ENCODE measurements at places on chromosomes 12 and 14.

- DNase-seq: no peak
Measured at GRCh38 chr14:43449291-43449690, 1057.8 kb downstream of the FSCB start.

DNA sequence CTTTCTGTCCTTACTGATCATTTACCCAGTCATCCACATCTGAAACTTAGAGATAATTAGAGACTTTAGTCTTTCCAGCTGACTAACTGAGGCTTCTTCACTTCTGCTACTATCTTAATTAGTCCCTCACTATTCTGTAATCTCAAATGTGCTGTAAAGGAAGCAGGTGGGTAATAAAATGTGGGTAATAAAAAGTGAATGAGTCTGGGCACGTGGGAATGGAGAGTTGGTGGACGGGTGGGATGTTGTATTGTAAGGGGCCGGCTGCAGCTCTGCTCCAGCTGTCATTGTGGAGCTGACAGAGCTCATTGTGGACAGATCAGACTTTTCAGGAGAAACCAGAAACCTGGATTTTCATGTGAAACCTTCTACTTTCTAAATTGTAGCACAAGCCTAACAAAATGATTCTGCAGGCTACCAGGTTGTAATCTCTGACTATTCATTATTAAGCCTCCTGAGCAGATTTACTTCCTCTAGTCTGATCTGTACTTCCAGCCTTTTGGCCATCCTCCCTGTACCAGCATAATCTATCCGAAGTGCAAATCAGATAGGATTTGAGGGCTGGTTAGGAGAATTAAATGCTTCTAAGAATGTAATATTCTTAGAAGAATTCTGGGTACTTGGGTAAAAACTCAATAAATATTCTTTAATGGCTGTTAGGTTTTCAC, 42.0 kb upstream of the BMAL2 start:
- DNase-seq: no peak

GRCh38 chr12:27549801-27550652, 26.0 kb downstream of the PPFIBP1 start:
- DNase-seq: no peak

DNA sequence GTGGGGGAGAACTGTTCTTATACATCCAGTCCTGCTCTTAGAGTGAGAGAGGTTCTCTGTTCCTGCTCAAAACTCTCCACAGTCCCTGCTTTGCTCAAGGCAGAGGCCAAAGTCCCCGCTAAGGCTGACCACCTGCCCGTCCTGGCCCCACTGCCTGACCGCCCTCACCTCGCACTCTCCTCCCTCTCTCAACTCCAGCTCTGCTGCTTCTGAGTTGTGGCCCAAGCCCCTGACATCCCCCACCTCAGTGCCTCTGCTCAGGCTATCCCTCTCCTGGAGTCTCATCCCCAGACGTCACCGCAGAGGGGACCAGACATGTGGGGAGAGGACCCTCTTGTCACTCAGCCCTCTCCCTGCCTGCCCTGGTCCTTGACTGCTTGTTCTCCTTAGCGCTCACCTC, 110.6 kb downstream of the CALM1 start:
- no peak for DNase-seq

DNA sequence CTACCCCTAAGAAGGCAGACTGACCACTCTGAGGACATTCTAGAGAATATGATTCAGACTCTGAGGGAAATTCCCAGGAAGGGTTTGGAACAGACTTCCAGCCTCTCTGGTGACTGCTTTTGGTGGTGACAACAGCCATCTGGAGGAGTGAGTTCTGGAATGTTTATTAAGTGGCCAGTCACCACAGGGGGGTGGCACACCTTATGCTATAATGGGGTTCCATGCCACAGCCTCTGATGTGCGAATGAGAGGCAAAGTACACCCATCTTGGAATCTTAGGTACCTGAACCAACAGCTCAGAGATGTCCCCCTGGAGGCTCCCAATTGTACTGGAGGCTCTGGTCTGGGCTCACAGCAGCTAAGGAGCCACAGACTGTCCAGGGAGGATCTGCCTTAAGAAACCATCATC, 9.5 kb upstream of the TINF2 start:
- DNase-seq: no peak

- peak; percentile 48 for DNase-seq
Measured at GRCh38 chr12:50039151-50039835, 14.0 kb upstream of the RACGAP1 start.
